ENCODE measurements at places on chromosomes 2 and 18.

DNA sequence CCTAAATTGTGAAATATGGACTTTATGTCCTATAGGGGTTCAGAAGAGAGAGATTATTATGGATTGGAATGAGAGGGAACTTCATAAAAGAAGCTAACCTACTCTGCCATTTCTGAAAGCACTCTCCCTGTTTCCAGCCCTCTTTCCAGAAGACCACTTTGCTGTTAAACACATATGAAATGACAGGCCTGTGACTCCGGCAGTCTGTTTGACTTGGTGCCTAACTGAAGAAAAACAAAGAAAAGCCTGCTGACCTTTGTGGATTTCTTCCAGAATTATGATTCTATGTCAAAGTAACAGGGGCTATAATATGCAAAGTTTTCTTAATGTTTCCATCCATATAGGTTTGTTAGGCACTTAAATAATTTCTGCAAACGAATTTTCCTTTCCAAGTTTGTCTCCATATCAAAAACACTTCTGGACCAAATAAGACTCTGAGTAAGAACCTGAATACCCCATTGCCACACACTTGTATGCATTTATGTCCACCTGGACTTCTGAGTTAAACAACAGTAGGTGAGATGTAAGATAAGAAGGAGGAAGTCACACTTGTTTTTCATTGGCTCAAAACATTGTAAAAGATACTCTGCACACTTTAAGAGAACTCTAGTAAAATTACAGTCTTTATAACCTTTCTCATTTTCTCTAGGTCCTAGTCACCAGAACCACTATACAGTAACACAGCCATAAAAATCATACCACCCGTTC, 111.7 kb downstream of the PIEZO2 start:
- DNase-seq: no peak
- no peaks in the 10 kb centered on the region for H3K4me1 ChIP-seq
- no peak overlapping the region for H3K4me3 ChIP-seq

DNA sequence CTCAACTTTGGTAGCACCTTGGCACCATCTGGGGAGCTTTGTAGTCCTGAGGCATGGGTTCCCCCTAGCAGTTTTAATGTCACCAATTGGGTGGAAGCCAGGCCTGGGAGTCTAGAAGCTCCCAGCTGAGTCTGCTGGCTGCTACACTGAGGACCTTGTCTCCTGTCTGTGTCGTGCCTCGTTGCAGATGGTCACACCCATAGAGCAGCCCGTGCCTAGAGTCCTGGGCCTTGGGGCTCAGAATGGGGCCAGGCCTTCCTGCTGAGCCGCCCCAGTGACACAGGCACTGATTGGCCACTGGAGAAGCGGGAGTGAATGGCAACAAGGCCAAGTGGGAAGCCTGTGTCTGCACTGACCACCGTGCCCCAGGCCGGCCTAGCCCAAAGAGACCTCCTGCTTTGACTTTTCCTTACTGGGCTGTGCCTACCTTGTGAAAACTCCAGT, 113.2 kb downstream of the SH3RF3 start:
- H3K4me3 ChIP-seq: no peak overlapping the region
- H3K4me1 ChIP-seq: no peaks in the 10 kb centered on the region
- no peaks in the 10 kb centered on the region for H3K36me3 ChIP-seq
- no peak for DNase-seq
- peak overlapping the region; percentile 75 for H3K27ac ChIP-seq

- H3K36me3 ChIP-seq: no peaks in the 10 kb centered on the region
- H3K4me1 ChIP-seq: peaks cover 59% of the 10 kb centered on the region
- H3K4me3 ChIP-seq: peak overlapping the region; percentile 90
- peak overlapping the region; percentile 98 for H3K27ac ChIP-seq
These were observed 467 bp downstream of the PUM2 start for GRCh38 chr2:20350041-20350712.

- H3K27me3 ChIP-seq: no peaks in the 10 kb centered on the region
- H3K36me3 ChIP-seq: no peaks in the 10 kb centered on the region
- H3K4me1 ChIP-seq: no peaks in the 10 kb centered on the region
- H3K4me3 ChIP-seq: no peak overlapping the region
- no peak for DNase-seq
- H3K27ac ChIP-seq: no peak overlapping the region
These were observed 134.9 kb upstream of the KYNU start for GRCh38 chr2:142742371-142743214.

DNA sequence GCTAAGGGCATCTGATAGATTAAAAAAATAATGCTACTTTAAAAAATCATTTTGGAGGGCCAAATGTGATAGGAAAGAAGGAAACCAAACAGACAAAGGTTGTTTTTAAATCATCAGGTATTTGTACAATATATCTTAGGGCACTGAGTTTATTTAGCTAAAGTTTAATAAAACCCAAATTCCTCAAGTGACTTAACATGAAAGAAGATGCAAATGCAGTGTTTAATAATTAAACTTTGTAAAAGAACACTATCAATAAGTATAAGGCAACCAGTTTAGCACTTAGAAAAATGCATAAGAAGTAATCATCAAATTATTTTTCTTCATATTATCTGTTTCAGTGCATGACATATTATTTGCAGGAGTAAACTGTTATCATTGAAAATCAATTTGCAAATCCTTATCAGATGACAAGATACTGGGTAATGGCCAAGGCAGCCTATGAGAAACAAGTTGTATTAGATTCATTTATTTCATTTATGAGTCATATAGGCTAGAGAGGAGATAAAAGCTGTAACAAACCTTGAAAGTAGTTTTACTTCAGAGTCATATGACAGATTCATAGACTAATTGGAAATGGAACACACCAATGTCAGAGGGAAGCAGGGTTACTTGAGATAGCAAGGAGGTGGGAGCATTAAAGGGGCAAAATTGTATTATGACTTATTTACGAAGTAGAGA, 165.5 kb downstream of the GCA start:
- no peak overlapping the region for H3K4me3 ChIP-seq
- H3K36me3 ChIP-seq: no peaks in the 10 kb centered on the region
- no peak for DNase-seq
- H3K27ac ChIP-seq: no peak overlapping the region
- no peaks in the 10 kb centered on the region for H3K4me1 ChIP-seq
- H3K27me3 ChIP-seq: no peaks in the 10 kb centered on the region

GRCh38 chr2:239066597-239066996, 218.7 kb downstream of the TWIST2 start:
- no peaks in the 10 kb centered on the region for H3K27me3 ChIP-seq
- peaks cover 11% of the 10 kb centered on the region for H3K36me3 ChIP-seq

DNA sequence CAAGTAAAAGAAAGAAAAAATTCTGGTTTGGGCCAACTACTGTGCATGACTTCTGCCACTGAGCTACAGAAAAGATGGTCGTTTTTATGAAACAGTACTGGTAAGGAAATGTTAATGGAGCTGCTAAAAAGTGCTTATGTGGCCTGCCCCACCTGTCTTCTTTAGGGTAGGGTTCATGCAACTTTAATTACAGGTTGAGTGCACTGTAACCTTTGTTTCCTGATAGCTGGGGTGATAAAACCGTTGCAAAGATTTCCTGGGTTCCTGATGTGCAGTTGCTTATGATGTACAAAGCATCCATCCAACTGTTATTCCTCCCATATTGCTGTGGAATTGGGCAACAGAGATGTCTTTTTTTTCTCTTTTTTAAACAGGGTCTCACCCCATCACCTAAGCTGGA, 34.3 kb upstream of the PUM2 start:
- no peak overlapping the region for H3K27ac ChIP-seq
- no peak overlapping the region for H3K4me3 ChIP-seq
- H3K4me1 ChIP-seq: peaks cover 14% of the 10 kb centered on the region

All from tibial nerve (tissue), 4 donors.